ENCODE measurements at places on chromosomes 3 and 15.
A peak's percentile ranks its signal among the peaks of the same experiment; 100 is the strongest.

- DNase-seq = peak; percentile 24
Measured at GRCh38 chr3:9782770-9783169, 9.5 kb downstream of the TADA3 start.

DNA sequence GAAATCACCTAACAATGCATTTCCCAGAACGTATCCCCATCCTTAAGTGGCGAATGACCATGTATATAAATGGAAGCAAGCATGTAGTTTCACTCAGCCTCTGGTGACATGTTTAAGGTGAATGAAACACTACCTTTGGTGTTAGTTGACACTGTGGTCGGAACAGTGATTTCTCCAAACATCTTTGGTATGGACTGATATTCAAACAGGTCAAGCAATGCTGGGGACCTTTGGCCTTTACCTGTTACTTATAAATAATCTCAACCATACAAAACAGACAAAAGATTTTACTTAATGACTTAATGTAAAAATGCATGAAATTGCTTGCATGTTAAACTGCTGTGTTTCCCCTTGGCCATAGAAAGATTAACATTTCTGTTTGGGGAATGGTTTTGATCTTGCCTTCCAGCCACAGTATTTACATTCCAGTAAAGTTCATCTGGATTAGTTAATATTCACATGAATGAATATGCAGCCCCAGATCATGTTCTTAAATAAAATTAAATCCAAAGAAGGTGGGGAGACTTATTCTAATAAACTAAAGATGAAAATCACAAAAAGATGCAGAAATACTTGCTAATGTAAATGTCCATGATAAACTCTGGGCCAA is 74.4 kb upstream of the HES1 start:
- DNase-seq = no peak

- no peak for DNase-seq
Measured at GRCh38 chr3:47005212-47006144, 26.0 kb downstream of the NBEAL2 start.

GRCh38 chr3:120497818-120498217 is 47.0 kb upstream of the FSTL1 start:
- DNase-seq = no peak

GRCh38 chr15:99909592-99910295 is 176.5 kb upstream of the LYSMD4 start:
- DNase-seq = peak; percentile 8

DNA sequence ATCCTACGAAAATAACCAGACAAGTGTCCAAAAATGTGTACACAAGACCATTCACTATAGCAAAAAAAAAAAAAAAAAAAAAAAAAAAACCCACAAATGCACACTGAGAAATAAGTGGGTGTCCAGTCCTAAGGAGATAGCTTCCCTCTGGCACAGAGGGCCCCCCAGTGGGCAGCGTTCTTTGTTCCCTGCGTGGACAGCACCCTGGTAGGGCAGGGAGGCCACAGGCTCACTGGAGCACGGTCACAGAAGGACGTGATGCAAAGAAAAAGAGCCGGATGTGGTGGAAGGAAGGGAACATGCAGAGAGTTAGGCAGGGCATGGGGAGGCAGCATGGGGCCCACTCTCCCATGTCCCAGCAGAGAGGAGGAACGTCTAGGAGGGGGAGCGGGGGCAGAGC is 210.7 kb upstream of the NSMCE3 start:
- DNase-seq = no peak

GRCh38 chr3:56879436-56880215 is 77.9 kb upstream of the ARHGEF3 start:
- DNase-seq = no peak

- DNase-seq = no peak
Measured at GRCh38 chr15:57592426-57592825, 722 bp downstream of the MYZAP start.
